ENCODE measurements at places on chromosomes 16 and 17.

- DNase-seq = no peak
Observed at GRCh38 chr17:588519-588918, 126.1 kb downstream of the VPS53 start.

DNA sequence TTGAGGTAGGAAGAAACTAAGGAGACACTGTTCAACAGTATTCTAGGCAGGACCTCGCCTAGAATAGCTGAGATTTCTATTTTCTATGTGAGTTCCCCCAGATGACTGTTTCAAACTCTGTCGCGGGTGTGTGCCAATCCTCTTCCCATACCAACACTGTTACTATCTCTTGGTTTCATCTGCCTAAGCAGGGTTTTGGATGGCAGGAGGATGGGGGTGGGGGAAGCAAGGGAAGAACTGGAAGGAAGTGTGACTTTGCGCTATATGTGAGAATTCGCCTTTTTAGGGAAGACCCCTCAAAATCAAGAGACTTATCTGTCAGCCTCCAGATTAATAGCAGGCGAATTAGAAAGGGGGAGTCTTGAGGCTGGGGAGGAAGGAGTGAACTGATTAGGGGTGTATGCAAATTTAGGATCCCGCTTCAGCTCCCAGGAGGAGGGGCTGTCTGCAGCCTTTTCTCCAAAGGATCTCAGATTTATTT, 521 bp upstream of the G6PC3 start:
- DNase-seq = no peak

- no peak for DNase-seq
Observed at GRCh38 chr17:21001111-21001812, 41.5 kb downstream of the USP22 start.

DNA sequence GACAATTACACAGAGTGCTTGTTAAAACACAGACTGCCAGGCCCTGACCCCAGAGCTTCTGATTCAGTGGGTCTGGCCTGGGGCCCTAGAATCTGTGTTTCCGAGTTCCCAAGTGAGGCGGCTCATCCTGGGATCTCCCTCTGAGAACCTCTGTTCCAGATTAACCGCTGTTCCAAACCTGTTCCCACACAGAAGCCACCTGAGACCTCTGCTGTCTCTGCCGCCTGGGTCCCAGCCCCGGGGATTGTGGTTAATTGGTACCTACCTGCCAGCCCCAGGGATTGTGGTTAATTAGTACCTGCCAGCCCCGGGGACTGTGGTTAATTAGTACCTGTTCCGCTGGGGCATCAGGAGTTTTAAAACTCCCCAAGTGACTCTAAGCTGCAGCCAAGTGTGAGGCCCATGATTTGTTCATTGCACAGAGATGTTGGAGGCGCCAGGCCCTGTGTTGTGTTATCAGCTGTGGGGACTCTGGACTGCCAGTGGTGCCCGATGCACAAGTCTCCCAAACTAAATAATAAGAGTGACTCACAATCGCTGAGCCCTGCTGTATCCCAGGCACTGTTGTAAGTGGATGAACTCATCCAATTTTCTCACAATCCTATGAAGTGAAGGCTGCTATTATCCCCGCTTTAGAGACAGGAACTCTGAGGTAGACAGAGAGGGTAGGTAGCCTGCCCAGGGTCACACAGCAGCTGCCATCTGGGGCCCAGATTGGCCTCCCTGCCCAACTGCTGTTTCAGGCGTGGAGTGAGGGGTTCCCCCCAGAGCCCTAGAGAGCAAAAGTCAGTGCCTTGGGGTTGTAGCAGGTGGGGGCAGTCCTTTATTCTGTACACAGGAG, 219.7 kb downstream of the IRF8 start:
- DNase-seq = no peak

DNA sequence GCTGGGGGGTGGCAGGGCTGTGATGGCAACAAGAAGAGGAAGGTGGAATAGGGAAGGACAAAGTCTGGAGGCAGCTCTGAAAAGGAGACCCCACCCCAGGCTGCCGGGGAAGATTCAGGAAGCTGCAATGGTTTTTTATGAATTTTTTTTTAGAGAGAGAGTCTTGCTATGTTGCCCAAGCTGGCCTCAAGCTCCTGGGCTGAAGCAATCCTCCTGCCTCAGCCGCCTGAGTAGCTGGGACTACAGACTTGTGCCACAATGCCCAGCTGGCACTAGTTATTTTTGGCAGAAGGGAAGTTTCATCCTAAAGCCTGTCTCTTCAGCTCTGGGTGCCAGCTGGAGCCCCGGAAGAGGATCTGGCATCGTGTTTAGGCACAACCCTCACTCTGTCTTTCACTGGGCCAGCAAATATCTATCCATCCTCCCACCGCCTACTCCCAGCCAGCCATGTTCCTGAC, 1.3 kb upstream of the CES3 start:
- DNase-seq = no peak

GRCh38 chr17:65638221-65638975, 77.0 kb upstream of the AXIN2 start:
- DNase-seq = no peak

DNA sequence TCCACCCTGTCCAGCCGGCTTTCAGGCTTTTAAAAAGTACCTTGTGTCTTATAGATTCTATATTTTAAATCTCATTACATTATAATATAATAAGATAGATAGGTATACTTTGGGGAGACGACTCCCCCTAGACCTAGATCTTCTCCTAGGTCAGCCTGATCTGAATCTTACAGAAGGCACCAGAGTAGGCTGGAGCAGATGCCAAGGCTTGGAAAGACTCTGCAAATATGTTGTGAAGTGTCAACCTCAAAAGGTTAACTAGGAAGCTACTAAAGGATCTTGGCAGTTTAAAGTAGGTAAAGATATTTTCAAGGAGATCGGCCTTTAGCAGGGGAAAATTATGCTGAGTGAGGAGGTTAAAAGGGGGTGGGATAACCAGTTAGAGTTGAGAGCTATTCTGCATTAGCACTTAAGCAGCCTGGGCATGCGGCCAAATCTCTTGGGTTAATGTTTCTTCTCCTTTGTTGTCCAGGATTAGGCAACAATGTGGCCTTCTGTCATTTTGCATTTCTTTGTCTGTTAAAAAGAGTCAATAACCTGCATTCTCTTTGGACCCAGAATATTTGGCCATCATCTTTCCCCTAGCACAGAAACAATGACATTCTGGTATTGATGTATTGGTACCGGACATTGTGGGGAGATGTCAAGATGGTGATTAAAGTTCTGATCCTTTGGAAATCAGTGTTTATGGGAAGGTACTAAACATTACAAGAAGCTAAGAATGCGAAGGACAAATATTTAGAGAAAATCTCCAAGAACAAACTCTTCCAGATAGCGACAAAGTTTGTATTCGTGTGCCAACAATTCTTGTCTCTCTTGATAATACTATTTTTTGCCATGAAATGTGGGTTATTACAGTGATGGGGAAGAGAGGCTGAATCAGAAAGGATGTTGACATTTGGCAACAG, 51.2 kb upstream of the DHX40 start:
- no peak for DNase-seq

GRCh38 chr16:52383119-52383518, 163.8 kb downstream of the TOX3 start:
- no peak for DNase-seq

GRCh38 chr17:75906143-75906884, 1.6 kb upstream of the MRPL38 start:
- no peak for DNase-seq

DNA sequence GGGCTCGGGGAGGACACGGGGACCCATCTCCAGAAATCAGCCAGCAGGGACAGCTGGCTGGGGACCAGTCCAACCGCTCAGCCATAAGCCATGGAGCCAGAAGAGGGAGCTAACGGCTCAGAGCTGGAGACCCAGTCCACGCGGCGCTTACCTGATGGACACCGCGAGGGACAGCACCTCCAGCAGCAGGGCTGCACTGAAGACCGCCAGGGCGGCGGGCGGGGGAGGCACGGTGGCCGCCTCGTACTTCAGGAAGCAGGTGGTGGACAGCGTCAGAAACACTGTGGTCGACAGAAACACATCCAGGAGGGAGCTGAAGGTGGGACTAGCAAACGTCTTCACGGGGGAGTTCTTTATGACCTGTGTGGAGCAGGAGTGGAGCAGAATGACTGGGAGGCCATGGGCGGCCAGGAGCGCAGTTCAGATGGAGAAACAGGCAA, 102.6 kb upstream of the CREBBP start:
- no peak for DNase-seq

GRCh38 chr16:77571115-77571862, 136.5 kb upstream of the ADAMTS18 start:
- no peak for DNase-seq

- DNase-seq = no peak
Observed at GRCh38 chr17:7408863-7409262, 1.2 kb downstream of the NLGN2 start.

GRCh38 chr16:83959656-83960434, 6.8 kb downstream of the OSGIN1 start:
- no peak for DNase-seq

DNA sequence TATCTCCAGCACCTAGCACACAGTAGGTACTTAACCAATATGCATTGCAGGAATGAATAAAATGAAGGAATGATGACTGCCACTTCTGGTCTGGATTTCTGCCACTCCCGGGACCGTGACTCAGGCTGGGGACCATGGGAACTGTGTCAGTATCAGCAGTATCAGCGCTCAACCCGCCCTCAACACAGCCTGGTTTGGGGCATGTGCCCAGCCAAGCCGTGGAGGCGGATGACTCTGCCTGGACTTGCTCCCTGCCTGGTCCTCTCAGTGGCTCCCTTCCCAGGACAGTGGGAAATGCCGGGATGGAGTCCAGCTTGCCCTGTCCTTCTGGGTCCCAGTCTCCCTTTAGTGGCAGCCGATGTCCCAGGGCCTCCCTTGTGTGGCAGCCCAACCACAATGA, 55.1 kb downstream of the SRCIN1 start:
- DNase-seq = no peak

GRCh38 chr17:45256114-45256966, 5.6 kb downstream of the SPATA32 start:
- no peak for DNase-seq

GRCh38 chr16:9441012-9441411, 349.6 kb downstream of the HAPSTR1 start:
- DNase-seq = no peak

GRCh38 chr16:48381201-48381600, 4.0 kb downstream of the SIAH1 start:
- no peak for DNase-seq

GRCh38 chr17:59154292-59154720, 680 bp downstream of the SKA2 start:
- DNase-seq = peak; percentile 6

GRCh38 chr17:16254773-16255400, 37.9 kb downstream of the PIGL start:
- no peak for DNase-seq

- DNase-seq = peak; percentile 66
Observed at GRCh38 chr16:67936880-67937605, 393 bp upstream of the PSMB10 start.

DNA sequence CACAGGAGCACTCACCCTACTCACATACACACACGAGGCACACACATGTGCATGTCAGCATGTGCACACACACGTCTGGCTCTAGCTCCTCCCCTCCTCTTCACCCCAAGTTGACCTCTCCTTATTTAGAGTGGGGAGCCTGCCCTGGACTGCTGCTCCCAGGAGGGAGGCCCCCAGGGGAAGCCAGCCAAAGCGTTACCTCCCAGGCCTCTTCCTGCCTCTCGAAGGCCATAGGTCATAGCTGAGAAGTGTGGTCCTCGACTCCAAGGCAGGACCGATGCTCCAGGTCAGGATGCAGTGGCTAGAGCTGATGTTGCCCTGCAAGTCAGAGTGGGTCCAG, 18.8 kb downstream of the POLR3K start:
- DNase-seq = no peak

GRCh38 chr17:34989473-34989872, 9.2 kb downstream of the LIG3 start:
- no peak for DNase-seq

GRCh38 chr17:8724451-8724850, 20.2 kb downstream of the CCDC42 start:
- DNase-seq = no peak

DNA sequence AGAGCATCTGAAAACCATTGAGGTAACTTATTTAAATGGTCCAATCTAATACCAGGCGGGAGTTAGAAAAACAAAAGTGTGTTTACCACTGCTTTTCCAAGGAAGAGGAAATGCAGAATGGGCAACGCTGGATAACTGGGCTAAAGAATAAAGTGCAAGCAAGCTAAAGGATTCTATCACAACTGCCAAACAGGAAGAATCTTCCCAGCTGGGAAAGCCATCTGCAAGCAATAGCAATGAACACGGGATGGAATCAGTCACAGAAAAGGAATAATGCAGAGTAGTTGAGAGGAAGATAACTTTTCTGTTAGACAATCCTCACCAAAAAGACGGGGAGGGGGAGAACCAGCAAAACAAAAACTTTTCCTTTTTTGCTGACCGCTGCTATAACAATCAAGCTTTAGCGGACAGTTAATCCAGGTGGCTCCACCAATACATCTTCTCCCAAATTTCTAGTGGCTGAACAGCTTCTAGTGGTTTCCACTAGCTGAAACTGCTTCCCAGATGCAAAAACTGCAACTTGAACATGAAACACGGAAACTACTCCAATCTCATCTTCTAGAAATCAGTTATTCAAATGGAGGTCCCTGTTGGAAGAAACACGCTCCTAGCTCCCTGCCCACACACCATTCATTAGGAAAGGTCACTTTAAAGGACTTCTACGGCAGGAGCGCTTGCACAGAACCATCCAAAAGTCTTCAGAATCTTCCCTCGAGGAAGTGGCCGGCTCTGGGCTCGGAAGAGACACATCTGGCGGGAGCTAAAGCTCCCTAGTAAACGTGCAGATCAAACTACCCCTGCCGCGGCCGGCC, 929 bp downstream of the TMEM11 start:
- DNase-seq = no peak

- no peak for DNase-seq
Observed at GRCh38 chr16:12120217-12120981, 143.9 kb downstream of the SNX29 start.

DNA sequence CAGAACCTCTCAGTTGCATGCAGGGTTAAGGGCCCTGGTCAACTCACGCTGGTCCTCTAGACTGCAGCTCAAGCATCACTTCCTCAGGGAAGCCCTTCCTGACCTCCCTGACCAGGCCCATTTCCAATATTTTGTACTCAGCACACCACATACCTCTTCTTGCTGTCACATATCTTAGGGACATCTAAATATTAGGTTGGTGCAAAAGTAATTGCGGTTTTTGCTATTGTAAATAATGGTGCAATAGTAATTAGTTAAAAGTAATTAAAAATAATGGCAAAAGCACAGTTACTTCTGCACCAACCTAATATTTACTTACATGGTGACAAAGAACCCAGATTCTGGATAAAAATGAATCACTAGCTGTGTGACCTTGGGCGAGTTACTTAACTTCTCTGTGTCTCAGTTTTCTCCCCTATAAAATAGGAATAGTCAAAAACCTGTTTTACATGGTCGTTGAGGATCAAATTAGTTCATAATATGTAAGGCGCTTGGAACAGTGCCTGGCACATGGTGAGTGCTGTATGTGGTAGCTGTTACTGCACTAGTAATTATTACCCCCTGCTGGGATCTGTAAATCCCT, 177.4 kb downstream of the PRKCB start:
- no peak for DNase-seq

- no peak for DNase-seq
Observed at GRCh38 chr17:42817866-42818265, 6.2 kb downstream of the BECN1 start.
